ENCODE measurements at places on chromosomes 1 and 21.

- DNase-seq: no peak
These were observed 541.4 kb upstream of the B3GALT2 start for GRCh38 chr1:193727850-193728249.

- no peak for DNase-seq
These were observed 47.2 kb downstream of the S1PR1 start for GRCh38 chr1:101284021-101284420.

- no peak for DNase-seq
These were observed 522.9 kb downstream of the KIF26B start for GRCh38 chr1:245677461-245678240.

DNA sequence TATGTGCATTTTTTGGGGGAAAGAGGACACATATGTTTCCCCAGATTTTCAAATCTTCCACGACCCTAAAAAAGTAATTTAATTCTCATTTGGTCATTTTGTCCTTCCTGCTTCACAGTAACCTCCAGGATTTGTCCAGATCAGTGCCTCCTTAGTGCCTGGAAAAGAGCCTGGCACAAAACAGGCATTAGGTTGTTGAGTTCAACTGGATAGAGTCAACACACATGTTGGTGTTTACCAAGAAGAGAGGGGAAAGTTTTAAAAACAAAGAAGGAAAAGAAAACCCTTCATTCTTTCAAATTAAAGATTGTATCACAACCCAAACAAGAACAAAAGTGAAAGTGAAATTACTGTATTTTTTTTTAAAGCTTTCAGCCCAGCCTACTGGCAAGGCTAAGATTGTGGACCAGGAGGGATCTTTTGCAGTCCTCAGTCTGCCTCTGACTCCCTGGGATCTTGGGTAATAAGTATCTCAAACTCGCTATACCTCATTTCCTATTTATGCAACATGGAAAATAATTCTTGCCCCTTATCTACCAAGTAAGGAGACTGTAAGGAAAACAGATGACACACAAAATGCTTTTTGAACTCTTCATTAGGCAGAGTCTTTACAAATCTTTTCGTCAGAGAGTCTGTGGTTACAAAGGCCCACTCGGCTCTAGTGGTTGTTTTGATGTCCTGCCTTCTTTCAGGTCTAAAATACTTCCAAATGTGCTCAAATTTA lies 57.8 kb downstream of the ZNF281 start:
- DNase-seq: peak; percentile 19

DNA sequence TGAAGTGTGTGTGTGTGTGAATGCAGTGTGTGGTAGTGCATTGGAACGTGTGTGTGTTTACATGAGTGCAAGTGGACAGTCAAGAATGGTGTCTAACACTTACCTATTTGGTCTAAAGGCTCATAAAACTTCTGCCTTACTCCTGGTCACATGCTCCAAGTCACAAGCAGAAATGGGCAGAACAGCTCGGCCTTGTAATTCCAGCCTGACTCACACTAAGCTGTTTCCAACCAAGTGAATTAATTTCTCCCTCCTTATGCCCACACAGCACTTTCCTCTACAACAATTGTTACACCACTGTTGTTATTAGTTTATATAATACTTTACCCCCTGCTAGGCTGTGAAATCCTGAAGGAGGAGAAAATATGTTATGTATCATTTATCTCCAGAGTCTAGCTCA lies 43.8 kb downstream of the DDR2 start:
- DNase-seq: no peak

GRCh38 chr21:36700295-36700970 lies 1.5 kb downstream of the SIM2 start:
- DNase-seq: no peak

GRCh38 chr21:30962013-30962412 lies 76.3 kb downstream of the KRTAP19-8 start:
- DNase-seq: no peak

- DNase-seq: no peak
These were observed 106.0 kb downstream of the ZC3H11B start for GRCh38 chr1:219506936-219507335.

DNA sequence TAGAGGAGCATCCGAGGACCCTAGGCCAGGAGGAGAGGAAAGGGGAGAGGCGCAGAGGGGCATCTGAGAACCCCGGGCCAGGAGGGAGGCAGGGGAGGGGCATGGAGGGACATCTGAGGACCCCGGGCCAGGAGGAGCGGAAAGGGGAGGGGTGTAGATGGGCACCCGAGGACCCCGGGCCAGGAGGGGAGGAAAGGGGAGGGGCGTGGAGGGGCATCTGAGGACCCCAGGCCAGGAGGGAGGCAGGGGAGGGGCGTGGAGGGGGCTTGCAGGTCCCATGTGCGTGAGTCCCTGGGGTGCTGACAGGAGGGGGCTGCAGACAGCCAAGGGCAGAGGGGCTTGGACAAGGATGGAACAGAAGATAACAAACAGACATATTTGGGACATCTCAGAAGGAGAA lies 190.0 kb upstream of the ARHGEF16 start:
- DNase-seq: no peak

DNA sequence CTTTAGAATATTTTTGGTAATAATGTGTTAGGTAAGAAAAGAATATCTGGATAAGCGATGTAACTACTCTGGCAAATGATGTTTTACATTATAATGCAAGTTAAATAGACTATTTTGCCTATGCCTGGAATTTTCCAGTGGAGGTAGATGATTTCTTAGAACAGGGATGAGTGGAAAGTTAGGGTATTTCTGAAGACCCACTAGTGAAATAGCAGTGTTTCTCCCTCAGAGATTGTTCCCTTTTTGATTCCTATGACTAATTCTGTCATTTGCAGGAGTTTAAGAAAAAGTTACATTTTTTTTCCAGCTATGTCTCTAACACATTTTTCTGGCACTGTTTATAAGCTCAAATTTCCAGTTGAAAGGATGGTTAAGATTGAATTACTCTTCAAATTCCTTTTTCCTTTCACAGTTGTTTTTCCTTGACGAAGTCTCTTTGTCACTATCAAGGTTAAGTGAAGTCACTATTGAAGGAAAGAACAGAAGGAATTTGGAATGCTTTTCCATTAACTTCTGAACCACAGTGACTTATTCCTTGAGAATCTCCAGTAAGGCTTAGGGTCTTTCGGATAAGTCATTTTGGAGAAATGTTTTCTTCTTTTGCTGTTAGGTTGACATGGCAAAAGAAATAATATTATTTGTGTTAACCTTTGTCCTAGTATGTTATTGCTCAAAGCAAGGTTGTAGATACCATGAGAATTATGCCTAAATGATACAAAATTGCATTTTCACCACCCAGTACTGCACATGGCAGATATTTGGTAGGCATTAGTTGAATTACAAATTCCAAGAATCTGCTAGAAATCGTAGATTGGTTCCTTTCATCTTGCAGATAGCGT lies 42.9 kb upstream of the ZNF326 start:
- DNase-seq: no peak

DNA sequence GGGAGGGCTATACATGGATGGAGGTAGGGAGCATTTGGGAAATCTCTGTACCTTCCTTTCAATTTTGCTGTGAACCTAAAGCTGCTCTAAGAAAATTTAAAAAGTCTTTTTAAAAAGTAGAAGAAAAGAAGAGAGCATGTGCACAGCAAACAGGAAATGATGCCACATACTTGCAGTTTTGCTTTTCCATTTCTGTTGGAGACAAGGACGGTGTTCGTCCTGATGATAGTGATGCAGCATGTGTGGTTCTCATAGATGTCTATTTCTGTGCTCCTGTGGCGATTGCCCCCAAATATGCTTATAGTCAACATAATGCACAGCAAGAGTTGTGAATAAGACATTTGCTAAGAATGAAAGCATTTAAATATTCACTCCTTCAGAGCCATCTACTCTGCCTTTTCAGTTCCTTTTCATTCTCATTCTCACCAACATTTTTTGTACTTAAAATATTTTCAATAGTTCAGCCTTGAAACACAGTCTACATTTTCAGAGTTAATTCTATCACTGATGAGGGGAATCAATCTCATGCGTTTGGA lies 66.6 kb downstream of the LRRC8C start:
- DNase-seq: no peak

- no peak for DNase-seq
These were observed 25.5 kb downstream of the USP1 start for GRCh38 chr1:62462370-62462769.

DNA sequence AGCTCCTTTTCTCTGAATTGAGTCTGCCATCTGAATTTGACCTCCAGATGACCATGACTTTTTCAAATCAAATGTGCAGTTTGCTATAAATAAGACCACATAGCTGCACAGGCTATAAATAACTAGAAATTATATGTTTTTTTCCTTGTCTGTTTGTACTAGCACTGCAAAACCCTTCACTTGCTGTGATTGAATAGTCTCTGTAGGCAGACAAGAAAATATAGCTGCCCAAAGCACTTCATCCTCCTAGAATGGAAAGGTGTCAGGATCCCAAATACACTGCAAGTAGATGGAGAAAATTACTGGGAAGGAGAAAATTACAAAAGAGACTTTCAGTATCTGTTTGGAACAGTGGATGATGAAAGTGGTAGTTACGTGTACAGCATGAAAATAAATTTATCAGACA lies 175.8 kb downstream of the APP start:
- DNase-seq: no peak

DNA sequence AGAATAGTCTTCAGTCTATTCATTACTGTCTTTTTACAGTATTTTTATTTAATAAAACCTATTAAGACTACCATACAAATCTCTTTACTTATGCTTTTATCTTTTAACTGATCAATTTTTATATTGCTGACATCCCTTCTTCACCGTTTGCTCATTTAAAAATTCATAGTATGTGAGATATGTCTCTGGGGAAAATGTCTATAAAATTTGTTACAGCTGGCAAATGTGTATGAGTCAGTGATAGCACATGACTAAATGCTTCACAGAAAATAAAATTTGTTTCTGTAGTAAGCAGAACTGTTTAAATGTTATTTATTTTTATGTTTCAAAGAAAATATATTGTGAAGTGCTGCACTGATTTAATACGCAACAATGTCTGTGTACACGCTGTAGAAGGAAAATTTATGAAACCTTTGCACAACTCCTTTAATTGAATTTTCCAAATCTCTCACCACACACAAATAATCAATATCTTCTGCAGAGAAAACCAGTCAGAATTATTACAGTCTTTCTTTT lies 74.2 kb downstream of the ITGB3BP start:
- no peak for DNase-seq

- DNase-seq: peak; percentile 21
These were observed 7.0 kb upstream of the PLEKHA6 start for GRCh38 chr1:204366759-204367158.

DNA sequence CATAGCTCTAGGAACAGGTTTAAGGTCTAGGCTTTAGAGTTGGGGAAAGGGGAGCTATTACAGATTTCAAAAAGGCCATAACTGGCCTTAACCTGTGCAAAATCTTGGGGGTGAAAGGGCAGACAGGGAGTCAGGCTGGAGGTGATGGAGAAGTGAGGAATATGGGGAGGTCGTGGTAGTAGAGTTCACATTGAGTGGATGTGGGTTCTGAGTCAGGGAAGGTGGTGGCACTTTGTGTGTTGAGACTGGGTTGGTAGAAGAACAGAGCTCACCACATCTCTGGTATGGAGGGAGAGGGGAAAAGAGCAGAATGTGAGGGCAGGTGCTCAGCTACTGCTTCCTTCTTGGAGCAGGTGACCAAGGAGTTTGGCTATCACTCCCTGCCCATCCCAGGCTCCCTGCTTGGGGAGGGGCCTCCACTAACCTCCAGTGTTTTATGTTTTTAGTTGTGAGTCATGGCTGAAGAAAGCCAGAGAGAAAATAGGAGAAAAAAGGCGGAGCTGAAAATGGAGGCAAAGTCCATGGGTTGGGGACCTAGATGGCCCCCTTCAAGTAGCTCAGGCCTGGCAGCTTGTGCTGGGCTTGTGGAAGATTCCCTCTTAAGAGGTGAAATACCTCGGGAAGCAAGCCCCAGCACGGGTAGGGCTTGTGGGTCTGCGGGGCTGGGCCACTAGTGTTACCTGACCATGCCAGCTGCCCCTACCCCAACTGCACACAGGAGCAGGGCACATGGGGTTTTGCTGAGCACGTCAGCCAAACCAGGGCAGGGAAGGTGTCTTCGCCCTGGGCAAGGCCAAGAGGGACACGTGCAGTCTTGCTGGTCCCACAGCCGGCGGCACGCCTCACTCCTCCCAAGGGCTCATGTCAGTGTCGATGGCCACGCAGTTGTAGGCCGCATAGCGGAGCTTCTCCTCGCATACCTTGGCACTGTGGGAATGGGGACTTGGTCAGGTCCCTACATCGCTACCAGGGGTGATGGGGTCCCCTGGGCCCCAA lies 8.2 kb downstream of the HECTD3 start:
- no peak for DNase-seq

DNA sequence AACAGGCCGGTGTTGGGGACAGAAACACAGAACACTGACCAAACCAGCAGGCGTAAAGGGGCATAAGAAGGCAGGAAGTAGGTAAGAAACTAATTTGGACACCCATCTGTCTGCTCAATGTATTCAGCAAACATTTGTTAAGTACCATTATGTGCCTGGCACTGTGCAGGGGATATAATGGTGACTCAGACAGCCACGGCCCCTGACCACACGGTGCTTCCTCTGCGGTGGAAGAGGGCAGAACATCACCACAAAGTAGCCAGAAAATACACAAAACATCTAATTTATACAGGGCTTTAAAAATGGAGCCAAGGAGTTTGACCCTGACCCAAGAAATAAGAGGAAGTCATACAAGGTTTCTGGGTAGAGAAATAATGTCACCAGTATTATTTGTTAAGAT lies 12.9 kb downstream of the DNAJC11 start:
- no peak for DNase-seq

GRCh38 chr1:8813016-8813763 lies 4.2 kb downstream of the RERE start:
- DNase-seq: no peak

- DNase-seq: no peak
These were observed 42.2 kb upstream of the POU3F1 start for GRCh38 chr1:38088791-38089190.

GRCh38 chr21:17197996-17198395 lies 314.8 kb upstream of the CXADR start:
- no peak for DNase-seq

- DNase-seq: peak; percentile 95
These were observed 40.2 kb downstream of the FASLG start for GRCh38 chr1:172699111-172699510.

DNA sequence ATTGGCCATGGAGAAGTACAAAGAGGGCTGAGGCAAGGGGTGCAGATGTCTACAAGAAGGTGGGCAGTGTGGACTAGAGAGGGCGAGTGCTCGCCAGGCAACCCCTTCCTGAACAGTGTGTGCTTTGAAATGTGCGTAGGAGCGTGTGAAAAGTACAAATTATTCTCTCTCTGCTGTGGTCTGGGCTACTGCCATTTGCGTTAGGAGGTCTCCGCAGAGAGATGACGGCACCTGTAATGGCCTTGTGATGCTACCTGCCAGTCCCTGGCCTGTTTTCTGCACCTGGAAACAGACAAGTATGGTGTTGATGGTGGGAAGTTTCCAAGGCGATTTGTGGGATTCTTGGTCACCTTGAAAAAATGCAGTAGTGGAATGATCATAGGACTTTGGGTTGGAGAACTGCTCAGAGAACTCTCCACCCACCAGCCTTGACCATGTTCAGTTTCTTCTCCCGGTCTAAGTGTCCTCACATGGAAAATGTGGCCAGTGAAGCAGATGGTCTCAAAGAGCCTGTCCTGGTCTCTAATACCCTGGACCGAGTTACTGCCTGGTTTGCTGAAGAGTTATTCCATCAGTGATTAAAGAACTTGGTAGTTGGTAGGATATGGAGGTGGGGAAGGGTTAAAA lies 74.5 kb downstream of the MRPS6 start:
- DNase-seq: no peak
